Activated T-cell treated with anti-CD3 and anti-CD28 coated beads, Interleukin-2, amount 50 U/mL, for 48 hours (primary cell): ENCODE measurements at places on chromosomes 16 and 17.

GRCh38 chr16:72298961-72299360, 127.0 kb upstream of the PMFBP1 start:
- no peak for DNase-seq

DNA sequence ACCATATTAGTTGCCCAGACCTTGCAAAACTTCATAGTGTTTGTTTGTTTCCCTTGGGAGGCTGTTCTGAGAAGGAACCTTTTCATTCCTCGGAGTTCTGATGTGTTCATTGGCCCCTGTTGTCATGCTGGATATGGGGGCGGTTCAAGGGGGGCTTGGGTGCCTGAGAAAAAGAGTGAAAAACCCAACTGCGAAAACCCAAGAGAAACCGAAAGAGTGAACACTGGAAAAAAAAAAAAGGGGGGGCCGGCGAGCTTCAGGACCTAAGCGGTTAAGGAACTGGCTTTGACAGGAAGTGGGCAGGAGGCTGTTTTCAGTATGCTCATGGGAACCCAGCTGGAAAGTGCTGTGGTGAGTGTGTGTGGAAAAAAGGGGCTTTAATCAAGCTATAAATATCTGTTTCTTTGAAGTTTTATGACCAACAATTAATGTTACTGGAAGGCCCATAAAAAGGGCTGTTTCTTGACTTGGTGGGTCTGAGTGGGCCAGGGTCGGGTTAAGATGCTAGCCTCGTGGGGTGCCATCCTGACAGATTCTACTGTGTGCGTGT, 510.7 kb downstream of the MAF start:
- DNase-seq: peak; percentile 72

- no peak for DNase-seq
These were observed 9.3 kb downstream of the ZNF263 start for GRCh38 chr16:3292604-3293003.

DNA sequence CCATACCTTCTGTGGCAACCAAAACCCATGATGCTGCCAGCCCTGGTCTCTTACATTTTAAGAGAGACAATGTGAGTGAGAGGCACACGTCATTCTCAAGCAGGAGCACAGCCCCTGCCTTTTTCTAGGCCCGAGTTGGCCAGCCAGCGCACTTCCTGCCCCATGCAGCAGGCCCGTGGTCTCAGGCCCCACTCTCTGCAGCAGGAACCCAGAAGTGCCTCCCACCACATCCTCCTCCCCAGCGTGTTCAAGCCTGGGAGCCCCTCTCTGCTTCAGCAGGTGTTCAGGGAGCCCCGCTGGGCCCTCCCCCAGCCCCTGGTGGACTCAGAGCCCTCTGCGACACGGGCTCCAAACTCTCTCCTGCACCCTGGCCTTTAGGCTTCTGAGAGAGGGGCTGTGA, 30.5 kb downstream of the ITGAE start:
- DNase-seq: peak; percentile 58

- DNase-seq: no peak
These were observed 23.7 kb upstream of the RCVRN start for GRCh38 chr17:9928601-9929333.

GRCh38 chr16:81142864-81143263, 46.7 kb upstream of the GCSH start:
- DNase-seq: no peak

- DNase-seq: no peak
These were observed 235.8 kb downstream of the MAP2K4 start for GRCh38 chr17:12256380-12256995.

GRCh38 chr16:12672986-12673385, 130.7 kb downstream of the CPPED1 start:
- DNase-seq: no peak

GRCh38 chr16:2150418-2151187, 2.2 kb downstream of the RAB26 start:
- no peak for DNase-seq
